ENCODE measurements at places on chromosomes 3 and 15.

- H3K4me1 ChIP-seq: peaks cover 19% of the 10 kb centered on the region
- H3K4me3 ChIP-seq: no peak overlapping the region
- no peaks in the 10 kb centered on the region for H3K36me3 ChIP-seq
- no peaks in the 10 kb centered on the region for H3K27me3 ChIP-seq
- peak; percentile 92 for DNase-seq
- peak overlapping the region; percentile 86 for H3K27ac ChIP-seq
These were observed 12.4 kb upstream of the CACNA2D2 start for GRCh38 chr3:50515565-50516439.

DNA sequence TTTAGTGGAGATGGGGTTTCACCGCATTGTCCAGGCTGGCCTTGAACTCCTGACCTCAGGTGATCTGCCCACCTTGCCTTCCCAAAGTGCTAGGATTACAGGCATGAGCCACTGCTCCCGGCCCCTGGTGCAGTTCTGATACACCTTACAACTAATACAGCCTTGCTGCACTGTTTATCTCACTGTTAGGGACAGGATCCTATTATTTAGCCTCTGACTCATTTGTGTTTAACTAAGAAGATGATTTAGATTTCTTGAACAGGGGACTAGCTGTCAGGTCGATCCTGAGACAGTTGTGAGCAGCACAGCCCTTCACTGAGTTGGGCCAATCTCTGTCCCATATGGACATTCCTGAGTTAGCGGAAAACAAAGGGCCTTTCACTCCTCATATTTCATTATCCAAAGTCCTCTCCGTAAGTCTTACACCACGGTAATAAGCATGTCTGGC lies 19.2 kb downstream of the GYG1 start:
- no peak for DNase-seq
- H3K4me3 ChIP-seq: no peak overlapping the region
- H3K27ac ChIP-seq: peak overlapping the region; percentile 9
- peaks cover 13% of the 10 kb centered on the region for H3K36me3 ChIP-seq
- no peaks in the 10 kb centered on the region for H3K27me3 ChIP-seq

GRCh38 chr3:155641956-155642355 lies 102.9 kb downstream of the PLCH1 start:
- no peaks in the 10 kb centered on the region for H3K36me3 ChIP-seq
- no peak overlapping the region for H3K27ac ChIP-seq
- H3K4me1 ChIP-seq: peaks cover 14% of the 10 kb centered on the region
- H3K4me3 ChIP-seq: no peak overlapping the region

DNA sequence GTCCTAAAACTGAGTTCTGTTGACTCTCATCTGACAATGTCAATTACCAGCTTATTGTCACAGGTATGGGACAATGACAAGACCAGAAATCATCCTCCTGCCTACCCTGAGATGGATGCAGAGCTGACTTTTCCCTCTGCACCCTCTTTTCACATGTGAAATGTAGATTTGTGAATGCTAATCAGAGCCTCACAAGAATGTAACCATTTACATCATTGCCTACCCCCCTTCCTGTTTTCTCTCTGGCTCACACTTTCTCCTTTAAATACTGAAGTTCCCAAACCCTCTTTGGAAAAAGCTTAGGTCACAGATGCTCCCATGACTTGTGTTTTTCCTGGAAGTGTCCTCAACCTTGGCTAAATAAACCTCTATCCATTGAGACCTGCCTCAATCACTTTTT lies 228.2 kb downstream of the MYRIP start:
- H3K4me1 ChIP-seq: no peaks in the 10 kb centered on the region
- H3K4me3 ChIP-seq: no peak overlapping the region
- H3K36me3 ChIP-seq: no peaks in the 10 kb centered on the region
- H3K27me3 ChIP-seq: no peaks in the 10 kb centered on the region
- no peak overlapping the region for H3K27ac ChIP-seq

DNA sequence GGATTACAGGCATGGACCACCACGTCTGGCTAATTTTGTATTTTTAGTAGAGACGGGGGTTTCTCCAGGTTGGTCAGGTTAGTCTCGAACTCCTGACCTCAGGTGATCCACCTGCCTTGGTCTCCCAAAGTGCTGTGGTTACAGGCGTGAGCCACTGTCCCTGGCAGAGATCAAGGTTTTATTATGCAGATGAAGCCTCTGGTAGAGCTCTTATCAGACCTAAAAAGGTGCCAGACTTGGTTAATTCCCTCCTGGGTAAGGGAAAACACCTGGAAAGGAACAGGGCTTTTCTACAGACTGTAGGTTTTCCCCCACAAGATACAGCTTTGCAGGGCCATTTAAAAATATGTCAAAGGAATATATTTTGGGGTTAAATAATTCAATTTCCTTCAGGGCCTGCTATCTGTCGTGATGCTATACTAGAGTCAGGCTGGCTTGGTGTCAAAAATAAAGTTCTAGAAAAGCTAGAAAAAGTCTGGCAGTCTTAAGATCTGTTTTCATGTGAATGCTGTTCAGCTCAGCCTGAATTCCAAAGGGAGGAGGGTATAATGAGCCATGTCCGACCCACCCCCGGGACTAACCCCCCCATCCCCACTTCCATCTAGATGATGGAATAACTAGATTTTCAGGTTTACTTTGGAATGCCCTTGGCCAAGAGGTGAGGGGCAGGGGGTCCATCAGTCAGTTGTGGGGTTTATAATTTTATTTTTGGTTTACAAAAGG lies 1.9 kb upstream of the BLOC1S6 start:
- no peaks in the 10 kb centered on the region for H3K27me3 ChIP-seq
- peak overlapping the region; percentile 94 for H3K4me3 ChIP-seq
- DNase-seq: peak; percentile 74
- peak overlapping the region; percentile 99 for H3K27ac ChIP-seq
- H3K4me1 ChIP-seq: peaks cover 3% of the 10 kb centered on the region
- no peaks in the 10 kb centered on the region for H3K36me3 ChIP-seq

- no peak for DNase-seq
- H3K4me1 ChIP-seq: no peaks in the 10 kb centered on the region
- no peaks in the 10 kb centered on the region for H3K36me3 ChIP-seq
- H3K27ac ChIP-seq: no peak overlapping the region
- H3K27me3 ChIP-seq: no peaks in the 10 kb centered on the region
These were observed 149.5 kb downstream of the RYR3 start for GRCh38 chr15:33460166-33460805.

All from endodermal cell (in vitro differentiated cells).